ENCODE measurements at places on chromosomes 4 and X.
A peak's percentile ranks its signal among the peaks of the same experiment; 100 is the strongest.

DNA sequence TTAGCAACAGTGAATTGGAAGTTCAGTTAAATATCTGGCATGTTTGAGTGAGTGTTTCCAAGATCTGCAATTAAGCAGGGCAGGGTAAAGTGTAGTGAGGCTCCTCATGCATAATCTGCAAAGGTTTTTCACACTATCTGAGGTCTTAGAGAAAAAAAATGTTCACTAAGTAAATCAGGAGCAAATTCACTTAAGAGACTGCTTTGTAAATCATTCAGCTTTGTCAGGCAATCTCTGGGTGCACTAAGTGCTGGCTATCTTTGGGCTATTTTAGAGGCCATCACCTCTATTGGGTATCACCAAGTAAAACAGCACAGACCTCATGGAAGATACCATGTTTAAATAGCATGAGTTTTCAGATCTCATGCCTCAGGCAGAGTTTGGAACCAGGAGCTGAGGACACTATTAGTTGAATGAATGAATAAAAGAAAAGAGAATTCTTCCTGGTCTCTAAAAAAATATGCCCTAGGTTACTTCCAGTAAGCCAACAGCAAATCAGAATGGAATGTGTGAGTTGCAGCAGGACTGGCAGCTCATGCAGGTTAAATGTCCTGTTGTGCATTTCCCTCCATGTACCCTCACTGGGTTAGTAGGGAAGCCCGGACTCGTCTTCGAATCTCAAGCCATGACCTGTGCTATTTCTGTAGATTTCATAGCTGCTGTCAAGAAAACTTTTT is 195.3 kb downstream of the KCNIP4 start:
- DNase-seq = no peak

DNA sequence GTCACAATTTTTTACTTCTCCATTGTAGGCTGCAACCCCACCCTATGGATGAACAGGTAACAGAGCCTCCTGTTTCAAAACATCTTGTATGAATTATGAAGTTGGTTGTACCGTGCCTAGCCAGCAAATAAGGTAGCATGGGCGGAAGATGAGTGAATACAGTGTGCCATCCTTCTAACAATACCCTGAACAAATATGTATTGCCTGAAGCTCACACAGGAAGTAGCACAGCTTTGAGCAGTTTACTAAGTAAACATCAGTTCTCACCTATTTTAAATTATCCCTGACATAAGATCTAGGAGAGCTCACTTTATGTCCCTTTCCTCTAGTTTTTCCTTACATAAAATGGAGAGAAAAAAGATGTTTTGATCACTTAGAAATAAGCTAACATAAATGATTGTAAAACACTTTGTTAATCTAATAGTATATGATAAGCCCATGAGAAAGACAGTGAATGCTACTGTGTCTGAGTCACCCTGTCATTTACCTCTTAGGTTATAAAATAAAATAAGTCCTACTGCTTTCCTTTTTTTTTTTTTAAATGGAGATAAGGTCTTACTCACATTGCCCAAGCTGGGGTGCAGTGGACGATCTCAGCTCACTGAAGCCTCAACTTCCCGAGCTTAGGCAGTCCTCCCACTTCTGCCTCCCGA is 36.6 kb downstream of the GRSF1 start:
- no peak for DNase-seq

- no peak for DNase-seq
These were observed 862.2 kb downstream of the TRAM1L1 start for GRCh38 chr4:116223040-116223732.

DNA sequence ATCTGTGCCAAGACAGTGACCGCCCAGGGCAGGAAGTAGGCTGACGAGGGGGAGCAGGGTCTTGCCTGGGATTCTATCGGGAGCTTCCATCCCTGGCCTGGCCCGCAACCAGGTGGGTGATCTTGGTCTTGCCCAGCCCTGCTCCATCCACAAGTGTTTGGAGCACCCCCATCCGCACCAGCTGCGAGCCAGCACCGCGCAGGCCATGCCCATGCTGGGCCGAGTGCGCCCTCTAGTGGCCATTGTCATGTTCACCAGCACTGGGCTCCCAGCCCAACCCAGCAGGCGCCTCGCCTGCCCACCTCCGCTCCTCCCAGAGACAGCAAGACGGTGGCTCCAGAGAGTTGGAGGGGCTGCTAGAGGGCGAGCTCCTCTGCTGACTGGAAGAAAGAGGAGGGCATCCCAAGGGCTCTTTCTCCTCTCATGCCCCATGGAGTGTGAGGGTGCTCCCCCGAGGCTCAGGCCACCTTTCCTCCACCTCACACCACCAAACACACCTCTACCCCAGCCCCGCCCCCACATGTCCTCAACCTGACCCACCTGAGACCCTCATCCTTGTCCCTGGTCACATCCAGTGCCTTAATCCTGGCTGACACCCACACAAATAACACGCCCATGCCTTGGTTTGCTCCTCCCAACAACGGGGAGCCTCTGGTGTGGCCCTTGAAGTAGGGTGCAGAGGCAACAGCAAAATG is 9.8 kb upstream of the ATP2B3 start:
- peak; percentile 84 for DNase-seq

GRCh38 chr4:138869165-138869564 is 146.4 kb upstream of the NOCT start:
- no peak for DNase-seq
